ENCODE measurements at places on chromosomes 12 and 14.

- DNase-seq, result no peak
Observed at GRCh38 chr12:131313635-131314034, 359.9 kb downstream of the ADGRD1 start.

GRCh38 chr14:51938821-51939220, 50.5 kb upstream of the RTRAF start:
- DNase-seq, result no peak

DNA sequence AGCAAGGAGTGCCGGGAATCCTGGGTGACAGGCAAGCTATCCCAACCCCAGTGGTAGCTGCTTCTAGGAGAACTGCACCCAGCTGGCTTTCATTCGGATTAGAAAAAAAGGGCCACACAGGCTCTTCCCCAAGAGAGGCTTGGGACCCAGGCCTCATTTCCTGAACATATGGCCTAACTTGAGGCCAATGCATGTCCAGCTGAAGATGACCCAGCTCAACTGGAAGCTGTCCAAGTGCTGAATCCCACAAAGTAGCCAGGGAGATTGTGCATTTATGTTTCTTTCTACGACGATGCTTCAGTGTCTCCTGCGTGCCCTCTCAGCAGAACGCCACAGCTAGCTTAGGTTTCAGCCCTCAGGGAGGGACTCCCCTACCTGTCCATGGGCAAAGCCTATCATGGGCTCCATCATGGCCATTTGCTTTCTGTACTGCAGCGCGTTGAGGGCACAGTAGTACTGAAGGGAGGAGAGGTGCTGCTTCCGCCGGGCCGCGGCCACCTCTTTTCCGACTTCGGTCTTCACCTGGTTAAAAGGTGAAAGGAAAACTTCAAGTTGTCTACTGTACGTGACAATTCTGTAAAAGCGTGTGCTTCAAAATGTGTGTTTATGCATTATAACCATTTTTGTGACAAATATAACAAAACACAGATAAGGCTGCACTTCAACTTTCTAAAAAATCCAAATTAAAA, 29.1 kb downstream of the APPL2 start:
- no peak for DNase-seq

DNA sequence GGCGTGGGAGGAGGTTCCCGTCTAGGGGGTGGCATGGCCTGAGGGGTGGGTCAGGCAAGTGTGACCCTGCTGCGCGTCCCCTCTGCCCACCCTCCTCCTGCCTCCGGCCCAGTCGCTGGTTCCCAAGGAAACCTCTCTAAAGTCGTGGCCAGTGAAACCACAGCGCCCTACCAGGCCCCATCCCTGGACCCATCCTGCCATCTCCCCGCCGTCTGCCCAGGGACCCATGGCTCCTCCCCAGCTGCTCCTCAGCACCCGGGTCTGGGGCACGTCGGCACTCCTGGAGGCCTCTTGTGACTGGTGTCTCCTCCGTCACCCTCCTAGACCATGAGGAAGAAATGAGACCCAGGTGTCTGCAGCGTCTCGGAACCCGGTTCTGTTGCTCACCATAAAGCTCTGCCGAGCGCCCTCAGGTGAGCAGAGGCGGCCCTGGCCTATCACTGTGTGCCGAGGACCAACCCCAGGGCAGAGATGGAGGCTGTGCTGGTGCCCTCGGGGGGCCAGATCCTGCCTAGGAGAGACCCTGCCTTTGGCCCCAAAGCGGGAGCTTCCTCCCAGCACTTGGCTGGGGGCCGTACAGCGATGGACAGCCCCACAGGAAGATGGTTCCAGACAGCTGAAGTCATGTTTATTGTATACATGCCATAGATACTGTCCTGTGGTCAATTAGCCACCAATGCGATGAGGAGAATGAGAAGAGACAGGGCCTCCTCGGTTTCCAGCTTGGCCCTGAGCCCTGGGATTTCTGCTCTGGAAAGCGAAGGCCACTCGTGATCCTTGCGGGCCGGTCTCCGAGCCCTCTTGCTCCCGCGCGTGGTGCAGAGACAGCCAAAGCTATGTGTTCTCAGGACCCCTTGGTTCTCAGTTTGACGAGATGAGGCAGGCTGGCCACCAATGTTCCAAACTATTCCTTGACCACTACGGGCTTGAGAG, 222.5 kb upstream of the RTL1 start:
- no peak for DNase-seq

DNA sequence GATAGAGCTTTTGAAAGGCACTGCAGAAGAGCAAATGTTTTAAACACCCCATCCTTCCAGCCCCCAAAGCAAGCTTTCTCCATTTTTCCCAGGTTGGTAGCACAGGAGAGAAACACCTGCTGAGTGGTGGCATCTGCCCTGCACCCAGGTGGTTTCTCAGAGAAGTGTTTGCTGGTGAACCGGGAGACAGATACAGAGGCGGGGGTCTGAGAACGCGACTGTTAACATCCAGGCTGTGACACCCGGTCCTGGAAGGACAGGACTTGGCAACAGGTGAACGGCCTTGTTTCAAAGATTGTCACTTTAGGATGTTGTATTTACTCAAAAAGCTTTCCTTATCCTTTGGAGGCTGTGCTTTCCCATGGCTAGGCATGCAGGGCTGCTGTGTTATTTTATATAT, 18.5 kb downstream of the MMAB start:
- DNase-seq, result no peak

GRCh38 chr14:64038841-64039542, 186.2 kb downstream of the SYNE2 start:
- no peak for DNase-seq

- no peak for DNase-seq
Observed at GRCh38 chr14:93824076-93824475, 35.8 kb upstream of the PRIMA1 start.

- no peak for DNase-seq
Observed at GRCh38 chr14:71355324-71356201, 448.3 kb downstream of the PCNX1 start.

DNA sequence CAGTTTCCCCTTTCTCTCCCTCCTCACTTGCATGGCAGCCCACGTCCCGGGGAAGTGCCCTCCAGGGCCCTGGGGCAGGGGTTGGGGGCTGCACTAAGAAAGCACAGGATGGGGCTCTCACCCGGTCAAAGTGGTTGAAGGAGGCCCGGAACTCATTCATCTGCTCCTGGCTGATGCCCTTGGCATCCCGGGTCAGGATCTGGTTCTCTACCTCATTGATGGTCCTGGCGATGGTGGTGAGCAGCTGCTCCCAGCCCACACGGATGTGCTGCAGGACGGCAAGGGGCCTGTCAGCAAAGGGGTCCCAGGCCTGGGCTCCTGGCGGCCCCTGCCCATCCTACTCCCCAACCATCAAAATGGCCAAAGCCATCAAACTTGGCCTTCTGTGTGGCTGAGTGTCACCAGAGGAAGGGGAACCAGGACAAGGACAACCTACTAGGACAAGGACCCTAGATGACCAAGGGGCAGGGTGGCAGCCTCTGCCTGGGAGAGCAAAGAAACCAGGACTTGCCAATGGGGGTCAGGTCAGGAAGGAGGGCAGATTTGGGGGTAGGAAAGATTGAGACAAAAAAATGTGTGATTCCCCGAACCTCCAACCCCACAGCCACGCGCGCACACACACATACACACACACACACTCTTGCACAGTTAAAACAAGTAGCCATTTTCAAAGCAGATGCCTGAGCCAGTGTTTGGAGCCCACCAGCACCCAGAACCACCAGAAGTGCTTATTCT, 87.1 kb upstream of the ZFP36L1 start:
- DNase-seq, result no peak

GRCh38 chr14:96267336-96267735, 11.3 kb downstream of the BDKRB1 start:
- DNase-seq, result no peak

GRCh38 chr14:33946679-33947476, 4.0 kb downstream of the EGLN3 start:
- no peak for DNase-seq

All from Right ventricle myocardium superior (tissue), 1 donor.